CD4-positive, alpha-beta T cell treated with Interferon alpha-2 for 1 hour (primary cell): ENCODE measurements at places on chromosomes 11 and 22.

- no peak for DNase-seq
These were observed 82.5 kb downstream of the TSPAN18 start for GRCh38 chr11:44809283-44809682.

DNA sequence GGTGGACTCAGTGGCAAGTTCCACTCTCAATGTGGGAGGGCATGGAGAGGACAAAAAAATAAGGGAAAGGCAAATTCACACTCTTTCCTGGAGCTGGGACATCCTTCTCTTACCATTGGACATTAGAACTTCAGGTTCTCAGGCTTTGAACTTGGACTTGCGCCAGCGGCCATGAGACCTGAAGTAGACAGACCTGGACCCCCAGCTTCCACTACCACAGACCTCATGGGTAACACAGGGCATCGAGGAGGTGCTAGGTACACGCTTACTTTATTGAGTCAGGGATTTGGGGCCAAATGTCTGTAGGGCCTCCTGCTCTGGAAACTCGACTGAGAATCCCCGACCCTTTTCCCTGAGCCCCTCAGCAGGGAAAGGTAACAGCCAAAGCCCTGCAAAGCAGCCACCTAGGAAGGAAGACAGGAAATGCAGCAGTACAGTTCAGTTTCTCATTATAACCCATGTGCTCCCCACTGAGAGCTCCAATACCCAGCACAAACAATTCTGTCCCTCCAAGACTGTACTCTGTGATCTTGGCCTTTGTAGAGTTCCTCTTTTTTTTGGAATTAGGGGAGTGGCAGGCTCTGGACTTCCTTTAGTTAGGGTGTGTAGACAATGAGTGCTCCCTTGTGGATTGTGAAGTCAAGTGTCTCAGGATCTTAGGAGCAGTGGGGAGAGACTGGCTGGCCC lies 5.7 kb downstream of the CHRNA10 start:
- DNase-seq, result no peak

GRCh38 chr11:110074499-110074898 lies 18.7 kb upstream of the ZC3H12C start:
- no peak for DNase-seq

GRCh38 chr22:27959335-27960090 lies 40.5 kb upstream of the PITPNB start:
- no peak for DNase-seq

GRCh38 chr11:116473790-116474346 lies 298.9 kb downstream of the BUD13 start:
- no peak for DNase-seq

- DNase-seq, result no peak
These were observed 58.3 kb downstream of the FAM168A start for GRCh38 chr11:73539506-73540084.

GRCh38 chr22:23682827-23683355 lies 7.9 kb upstream of the RGL4 start:
- DNase-seq, result no peak

DNA sequence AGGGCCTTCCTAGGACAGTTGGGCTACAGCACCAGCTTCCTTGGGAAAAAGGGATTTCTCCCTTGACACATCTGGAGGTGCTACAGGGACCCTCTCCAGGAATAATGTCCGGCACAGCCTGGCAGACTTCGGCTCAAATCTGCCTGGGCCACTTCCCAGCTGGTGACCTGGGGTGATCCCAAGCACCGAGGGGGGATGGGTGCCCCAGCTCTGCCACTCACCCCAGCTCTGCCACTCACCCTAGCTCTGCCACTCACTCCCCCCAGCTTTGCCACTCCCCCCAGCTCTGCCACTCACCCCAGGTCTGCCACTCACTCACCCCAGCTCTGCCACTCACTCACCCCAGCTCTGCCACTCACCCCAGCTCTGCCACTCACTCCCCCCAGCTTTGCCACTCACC lies 9.9 kb downstream of the OSBPL5 start:
- DNase-seq, result no peak
